ENCODE measurements at places on chromosomes 13 and 19.

GRCh38 chr13:91816263-91816807 is 417.9 kb downstream of the GPC5 start:
- no peak for ATAC-seq

DNA sequence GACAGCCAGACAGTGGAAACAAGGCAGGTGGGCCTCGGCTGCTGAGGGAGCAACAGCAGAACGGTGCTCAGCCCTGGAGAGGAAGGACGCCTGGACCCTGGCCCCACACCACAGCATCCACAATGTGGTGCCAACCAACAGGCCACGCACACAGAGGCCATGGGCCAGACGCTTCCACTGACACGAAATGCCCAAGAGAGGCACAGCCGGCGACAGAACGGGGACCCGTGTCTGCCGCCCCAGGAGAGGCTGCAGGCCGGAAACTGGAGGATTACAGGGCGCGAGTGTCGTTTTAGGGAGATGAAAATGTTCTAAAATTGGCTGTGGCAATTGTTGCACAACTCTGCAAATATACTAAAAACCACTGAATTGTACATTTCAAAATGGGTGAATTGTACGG is 69.7 kb downstream of the RASA3 start:
- no peak for ATAC-seq

GRCh38 chr19:40165362-40165937 is 25.8 kb upstream of the MAP3K10 start:
- peak; percentile 89 for ATAC-seq

GRCh38 chr19:43806848-43807247 is 4.6 kb upstream of the LYPD5 start:
- ATAC-seq: no peak

GRCh38 chr19:17794412-17794730 is 567 bp upstream of the B3GNT3 start:
- ATAC-seq: no peak

GRCh38 chr13:86830046-86830445 is 841.1 kb upstream of the SLITRK5 start:
- ATAC-seq: no peak

DNA sequence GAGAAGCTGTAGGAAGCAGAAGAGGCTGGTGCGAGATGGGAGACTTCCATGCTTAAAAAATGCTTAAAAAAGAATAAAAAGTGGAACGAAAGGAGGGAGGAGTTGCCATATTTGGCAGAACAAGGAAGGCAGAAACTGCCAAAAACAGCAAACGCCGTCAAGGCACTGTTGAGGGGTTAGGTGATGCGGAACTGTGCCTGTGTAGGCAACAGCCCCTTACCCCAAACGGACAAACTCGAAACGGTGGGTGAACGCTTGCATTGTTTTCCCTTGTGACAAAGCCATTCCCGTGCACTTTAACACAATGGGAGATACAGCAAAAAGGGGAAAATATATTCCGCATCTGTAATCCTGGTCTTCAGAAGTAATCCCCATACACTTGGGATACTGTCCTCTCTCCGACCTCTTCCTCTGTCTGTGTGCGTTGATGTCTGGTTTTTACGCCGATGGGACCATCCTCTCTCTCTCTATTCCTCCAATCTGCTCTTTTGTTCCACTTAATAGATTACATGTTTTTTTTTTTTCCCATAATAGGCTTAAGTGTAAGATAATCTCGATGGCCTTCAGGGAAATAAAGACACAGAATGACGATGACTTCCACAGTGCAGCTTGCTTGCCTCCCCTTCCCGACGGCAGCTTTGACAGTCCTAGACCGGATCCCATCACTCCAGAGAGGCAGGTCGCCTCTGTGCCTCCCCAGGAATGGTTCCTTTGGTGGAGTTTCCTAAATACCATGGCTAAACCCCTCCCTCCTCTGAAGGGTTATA is 132.7 kb upstream of the RNF113B start:
- ATAC-seq: no peak

GRCh38 chr19:17778251-17778967 is 16.5 kb upstream of the B3GNT3 start:
- ATAC-seq: peak; percentile 68

DNA sequence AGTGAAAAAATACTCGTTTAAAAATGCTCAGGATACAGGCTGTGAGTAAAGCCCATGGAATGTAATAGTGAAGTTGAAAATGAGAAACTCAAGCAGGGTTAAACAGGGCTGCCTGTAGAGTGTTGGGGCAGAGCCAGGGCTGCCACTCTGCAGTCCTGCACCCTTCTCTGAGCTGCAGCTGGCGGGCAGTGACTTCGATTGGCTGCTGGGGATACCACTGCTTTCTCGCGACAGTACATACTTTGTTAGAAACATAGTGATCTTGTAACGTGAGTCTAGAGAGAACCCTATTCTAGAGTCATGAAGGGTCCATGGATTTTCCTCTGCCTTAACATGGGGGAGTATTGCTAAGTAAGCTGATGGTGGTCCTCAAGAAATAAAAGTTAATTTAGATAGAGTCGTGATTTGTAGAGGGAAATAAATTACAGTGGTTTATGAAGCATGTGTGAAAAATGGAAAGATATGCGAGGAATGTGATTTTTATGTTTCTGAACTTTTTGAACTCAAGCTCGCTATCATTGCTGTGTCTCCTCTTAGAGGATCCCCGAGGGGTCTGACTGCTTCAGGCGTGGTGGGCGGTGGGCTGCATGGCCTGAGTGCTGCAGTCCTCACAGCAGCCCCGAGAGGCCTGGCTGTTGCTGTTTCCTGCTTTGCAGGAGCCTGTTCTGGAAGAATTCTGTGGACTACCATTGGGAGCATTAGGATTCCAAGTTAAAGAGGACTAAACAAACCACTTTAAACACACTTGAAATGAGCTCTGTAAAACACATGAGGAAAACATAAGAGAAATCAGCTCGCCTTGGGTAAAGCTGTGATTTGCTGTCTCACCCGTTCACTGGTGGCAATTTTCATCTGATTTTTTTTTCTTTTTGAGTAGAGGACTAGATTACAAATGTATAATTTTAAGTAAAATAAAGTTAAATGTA is 95.7 kb downstream of the ARHGEF7 start:
- peak; percentile 97 for ATAC-seq

GRCh38 chr13:97342136-97342535 is 91.8 kb upstream of the RAP2A start:
- no peak for ATAC-seq

DNA sequence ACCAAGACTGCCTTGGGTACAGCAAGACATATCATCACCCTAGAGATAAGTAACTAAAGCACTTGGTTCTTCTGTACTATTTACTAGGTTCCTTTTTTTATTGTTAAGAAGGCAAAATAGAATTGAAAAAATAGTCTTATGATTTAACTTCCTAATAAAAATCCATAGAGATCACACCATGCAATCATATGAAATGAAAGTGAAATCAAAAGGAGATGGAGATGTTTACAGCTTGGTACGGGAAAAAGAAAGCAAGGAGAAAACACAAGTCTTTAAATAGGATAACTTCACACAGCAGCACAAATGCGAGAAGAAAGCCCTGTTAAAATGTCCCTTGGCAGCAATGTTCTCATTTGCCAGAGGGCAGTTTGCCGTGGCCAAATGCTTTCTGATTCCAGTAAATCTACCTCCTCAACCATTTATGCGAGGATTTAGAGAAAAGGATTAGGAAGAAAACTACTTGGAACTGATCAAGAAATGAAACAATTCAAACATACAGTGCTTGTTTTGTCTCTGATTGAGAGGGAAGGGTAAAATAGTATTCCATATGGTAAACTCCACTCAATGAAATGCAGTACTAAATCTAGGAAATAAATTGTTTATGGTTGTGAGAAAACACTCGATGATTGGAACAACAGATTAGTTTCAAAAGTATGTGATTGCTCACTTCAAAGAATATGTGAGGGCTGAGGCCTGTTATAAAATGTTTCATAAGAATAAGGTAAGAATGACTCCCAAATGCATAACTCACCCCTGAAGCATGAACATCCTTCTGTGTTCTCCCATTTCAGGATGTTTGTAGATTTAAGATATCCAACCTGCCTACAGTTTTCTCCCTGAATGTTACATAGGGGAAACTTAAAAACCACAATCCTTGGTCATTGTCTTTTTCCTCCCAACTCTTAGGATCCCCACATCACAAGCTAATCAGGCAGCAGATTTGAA is 487.8 kb downstream of the DACH1 start:
- no peak for ATAC-seq

DNA sequence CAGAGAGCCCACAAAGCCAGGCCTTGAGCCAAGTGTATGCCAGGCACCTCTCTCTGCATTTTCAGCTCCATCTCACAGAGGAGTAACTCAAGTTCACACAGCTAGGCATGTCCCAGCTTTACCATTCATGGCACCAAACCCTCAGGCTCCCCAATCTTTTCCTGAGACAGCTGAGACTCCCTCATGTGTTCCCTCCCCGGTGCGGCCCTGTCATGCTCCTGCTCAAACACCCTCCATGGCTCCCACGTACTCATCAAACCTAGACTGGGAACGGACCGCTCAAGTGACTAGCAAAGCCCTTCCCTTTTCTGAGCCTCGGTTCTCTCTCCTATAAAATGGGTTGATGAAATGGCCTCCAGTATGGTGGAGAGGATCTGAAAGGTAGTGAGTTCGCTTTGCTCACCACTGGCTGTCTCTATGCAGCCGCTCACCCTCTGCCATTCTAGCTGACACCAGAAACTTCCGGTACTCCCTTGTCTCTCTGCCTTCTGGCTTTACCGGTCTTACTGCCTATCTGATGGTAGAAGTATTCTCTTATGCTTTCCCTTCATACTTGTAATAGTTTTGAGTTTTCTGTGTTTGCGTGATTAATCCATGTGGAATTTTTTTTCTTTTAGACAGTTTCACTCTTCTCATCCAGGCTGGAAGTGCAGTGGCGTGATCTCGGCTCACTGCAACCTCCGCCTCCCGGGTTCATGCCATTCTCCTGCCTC is 7.8 kb upstream of the SLC44A2 start:
- ATAC-seq: peak; percentile 94

- ATAC-seq: no peak
Measured at GRCh38 chr19:45402298-45403061, 2.4 kb downstream of the PPP1R13L start.

GRCh38 chr13:105920370-105920769 is 615.1 kb downstream of the EFNB2 start:
- ATAC-seq: no peak

DNA sequence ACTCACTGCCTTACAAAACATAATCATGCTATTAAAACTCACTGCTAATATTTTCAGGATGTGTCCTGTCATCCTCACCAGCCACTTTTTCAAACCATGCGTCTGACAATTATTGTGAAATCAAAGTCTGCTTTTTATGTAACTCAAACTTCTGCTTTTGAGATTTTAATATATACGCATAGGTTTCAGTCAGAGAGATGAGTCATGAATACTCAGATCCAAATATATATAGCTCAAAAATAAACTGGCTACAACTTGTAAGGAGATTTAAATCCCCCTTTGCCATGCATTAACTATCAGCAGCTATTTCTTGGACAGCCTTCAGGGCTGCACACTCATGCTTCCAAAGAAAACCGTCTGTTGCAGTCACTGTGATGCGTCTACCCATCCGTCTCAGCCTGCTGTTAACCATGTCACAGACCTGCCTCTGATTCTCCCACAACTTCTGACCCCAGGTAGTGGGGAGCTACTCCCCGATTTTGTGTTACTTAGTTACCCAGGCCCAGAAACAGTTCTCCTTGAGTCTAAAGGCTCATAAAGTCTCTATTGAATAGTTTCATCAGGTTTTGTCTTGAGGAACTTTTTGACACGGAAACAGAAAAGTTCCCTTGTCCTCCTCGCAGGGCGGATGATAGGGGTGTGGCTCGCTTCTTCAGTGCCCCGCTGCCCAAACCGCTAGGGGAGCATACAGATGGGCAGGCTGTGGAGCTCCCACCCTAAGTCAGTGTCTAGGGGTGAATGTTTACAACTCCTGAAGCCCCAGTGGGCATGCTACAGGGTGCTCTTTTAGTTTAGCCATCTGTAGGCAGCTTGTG is 33.8 kb upstream of the SGCG start:
- no peak for ATAC-seq

DNA sequence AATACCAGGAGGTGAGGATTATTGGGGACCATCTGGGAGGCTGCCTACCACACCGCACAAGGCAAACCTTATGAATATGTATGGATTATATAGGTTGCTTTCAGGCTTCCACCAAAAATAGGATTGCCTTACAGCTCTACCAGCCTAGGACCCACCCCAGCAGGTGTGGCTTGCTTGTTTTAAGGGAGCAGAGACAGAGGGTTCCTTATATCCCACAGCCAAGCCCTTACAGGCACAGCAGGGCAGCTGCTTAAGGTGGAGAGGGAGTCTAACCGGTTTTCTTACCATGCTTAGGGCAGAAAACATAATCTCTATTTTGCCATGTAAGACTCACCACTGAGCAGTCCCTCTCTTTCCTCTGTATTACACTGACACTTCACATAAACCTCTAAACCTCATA is 16.1 kb upstream of the TTYH1 start:
- no peak for ATAC-seq

GRCh38 chr13:31699650-31700049 is 39.7 kb upstream of the RXFP2 start:
- ATAC-seq: no peak

DNA sequence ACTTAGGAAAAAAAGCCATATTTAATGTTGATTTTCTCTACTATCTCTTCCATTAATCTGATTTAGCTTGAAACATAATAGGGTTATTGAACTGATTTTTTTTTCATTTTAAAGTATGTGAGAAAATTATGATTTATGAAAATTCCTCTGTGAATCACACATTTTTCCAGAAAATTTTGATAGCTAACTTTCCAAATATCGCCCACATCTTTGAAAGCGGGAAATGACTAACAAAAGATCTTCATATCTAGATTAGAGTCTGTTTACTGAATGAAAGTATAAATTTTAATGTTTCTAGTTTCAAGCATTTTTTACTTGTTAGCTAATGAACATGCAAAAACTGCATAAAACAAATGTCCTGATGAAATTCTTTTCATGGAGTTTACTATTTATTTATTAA is 97.4 kb downstream of the POSTN start:
- ATAC-seq: no peak

- ATAC-seq: no peak
Measured at GRCh38 chr13:85108356-85108755, 690.9 kb downstream of the SLITRK6 start.

GRCh38 chr19:8663920-8664670 is 33.7 kb downstream of the NFILZ start:
- no peak for ATAC-seq

GRCh38 chr19:47266401-47266941 is 8.2 kb upstream of the INAFM1 start:
- ATAC-seq: no peak

- ATAC-seq: no peak
Measured at GRCh38 chr13:53207556-53207955, 178.9 kb downstream of the OLFM4 start.

GRCh38 chr19:13085666-13086065 is 17.0 kb downstream of the LYL1 start:
- no peak for ATAC-seq

DNA sequence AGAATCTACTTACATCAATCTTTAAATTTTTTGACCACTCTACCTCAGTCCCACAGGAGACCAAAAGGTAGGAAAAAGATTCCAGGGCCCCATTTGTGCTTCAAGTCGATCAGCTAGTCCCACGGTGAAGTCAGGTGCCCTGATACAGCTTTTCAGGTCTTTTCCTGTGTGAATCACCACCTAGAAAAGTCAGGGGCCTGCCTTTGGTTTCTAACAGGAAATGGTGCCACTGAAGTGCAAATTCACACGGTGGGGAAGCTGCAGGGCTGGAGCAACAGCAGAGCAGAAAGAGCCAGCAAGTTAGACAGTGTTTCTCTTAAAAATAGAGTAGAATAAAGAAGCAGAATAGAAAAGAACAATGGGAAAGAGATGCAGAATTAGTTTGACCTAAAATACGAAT is 107.5 kb downstream of the KLF12 start:
- ATAC-seq: no peak

- ATAC-seq: no peak
Measured at GRCh38 chr19:45791744-45792469, 738 bp downstream of the DMWD start.

GRCh38 chr19:42363614-42364346 is 26.3 kb downstream of the CNFN start:
- ATAC-seq: no peak
